ENCODE measurements at places on chromosomes 5 and 9.

DNA sequence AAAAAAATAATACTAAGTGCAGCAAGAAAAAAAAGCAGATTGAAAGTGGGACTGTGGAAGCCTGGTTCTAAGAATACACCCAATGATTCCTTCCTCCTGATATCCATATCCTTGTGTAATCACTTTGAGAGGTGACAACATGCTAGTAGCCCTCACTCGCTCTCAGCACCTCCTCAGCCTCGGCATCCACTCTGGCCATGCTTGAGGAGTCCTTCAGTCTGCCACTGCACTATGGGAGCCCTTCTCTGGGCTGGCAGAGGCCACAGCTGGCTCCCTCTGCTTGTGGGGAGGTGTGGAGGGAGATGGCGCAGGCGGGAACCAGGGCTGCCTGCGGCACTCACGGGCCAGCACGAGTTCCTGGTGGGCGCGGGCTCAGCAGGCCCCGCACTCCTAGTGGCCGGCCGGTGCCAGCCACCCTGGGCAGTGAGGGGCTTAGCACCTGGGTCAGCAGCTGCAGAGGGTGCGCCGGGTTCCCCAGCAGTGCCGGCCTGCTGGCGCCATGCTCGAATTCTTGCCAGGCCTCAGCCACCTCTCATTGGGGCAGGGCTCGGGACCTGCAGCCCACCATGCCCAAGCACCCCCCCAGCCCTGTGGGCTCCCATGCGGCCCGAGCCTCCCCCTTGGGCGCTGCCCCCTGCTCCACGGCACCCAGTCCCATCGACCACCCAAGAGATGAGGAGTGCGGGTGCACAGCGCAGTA, 24.5 kb upstream of the SELENOP start:
- DNase-seq, result no peak

- no peak for DNase-seq
Observed at GRCh38 chr5:158492841-158493242, 606.9 kb downstream of the EBF1 start.

- DNase-seq, result no peak
Observed at GRCh38 chr5:139755892-139756671, 39.5 kb upstream of the PSD2 start.

DNA sequence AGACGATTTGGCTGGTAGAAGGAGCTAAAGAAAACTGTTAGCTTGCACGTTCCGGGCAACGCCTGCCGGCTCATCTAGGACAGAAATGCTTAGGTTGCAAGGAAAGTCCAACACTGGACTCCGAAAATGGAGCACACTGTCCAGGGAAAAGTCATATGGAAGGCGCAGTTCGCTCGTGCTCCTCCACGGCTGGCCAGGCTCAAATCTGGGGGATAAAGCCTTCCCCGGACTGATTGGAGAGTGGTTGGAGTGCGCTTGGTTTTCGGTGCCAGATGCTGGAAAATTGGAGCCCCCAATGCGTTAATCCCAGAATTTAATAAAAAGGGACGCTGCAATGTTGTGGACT, 955 bp downstream of the CDH6 start:
- DNase-seq, result no peak

GRCh38 chr5:149419532-149419858, 40.4 kb upstream of the IL17B start:
- DNase-seq, result no peak

- no peak for DNase-seq
Observed at GRCh38 chr5:127621601-127622325, 27.1 kb upstream of the CTXN3 start.

DNA sequence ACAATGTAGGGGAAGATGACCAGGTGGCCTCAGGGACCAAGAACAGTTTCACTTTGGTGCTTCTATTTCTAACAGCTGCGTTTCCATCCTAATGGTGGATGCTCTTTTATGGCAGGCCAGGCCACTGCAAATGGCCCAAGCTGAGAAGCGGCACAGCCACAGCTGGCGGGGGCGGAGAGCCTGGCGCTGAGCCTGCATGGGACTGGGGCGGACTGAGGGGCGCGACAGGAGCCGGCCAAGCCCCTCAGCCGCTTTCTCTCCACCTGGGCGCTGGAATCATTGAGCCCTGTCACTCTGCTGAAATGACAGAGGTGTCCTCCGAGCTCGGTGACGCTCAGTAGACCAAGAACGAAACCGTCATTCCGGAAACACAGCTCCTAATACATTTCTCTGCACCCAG, 317.3 kb upstream of the PDE4D start:
- no peak for DNase-seq

DNA sequence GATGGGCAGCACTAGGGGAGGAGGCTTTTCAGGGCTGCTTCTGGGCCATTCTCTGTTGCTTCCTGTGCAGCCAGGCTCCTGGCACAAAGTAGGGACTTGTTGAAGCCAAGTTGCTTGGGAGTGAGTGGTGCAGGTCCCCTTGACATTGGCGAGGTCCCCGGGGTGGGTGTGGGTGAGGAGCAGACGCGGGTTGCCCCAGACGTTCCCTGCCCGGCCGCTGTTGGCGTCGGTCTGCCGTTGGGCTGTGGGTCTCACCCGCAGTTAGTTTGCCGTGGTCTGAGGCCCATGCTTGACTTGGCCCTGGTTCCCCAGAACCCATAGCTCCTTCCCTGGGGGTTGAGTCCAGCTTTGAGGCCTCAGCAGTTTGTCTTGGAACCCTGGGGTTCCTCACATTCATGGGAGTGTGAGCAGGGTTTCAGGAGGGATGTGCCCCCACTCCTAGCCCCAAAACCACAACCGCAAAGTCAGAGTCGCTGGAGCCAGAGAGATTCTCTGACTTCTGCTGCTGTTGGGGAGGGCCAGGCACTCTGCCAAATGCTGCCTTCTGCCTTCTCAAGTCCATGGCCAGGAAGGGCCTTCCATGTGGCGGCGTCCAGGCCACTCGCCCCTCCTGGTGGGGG, 77.5 kb downstream of the RXRA start:
- DNase-seq, result peak; percentile 48

DNA sequence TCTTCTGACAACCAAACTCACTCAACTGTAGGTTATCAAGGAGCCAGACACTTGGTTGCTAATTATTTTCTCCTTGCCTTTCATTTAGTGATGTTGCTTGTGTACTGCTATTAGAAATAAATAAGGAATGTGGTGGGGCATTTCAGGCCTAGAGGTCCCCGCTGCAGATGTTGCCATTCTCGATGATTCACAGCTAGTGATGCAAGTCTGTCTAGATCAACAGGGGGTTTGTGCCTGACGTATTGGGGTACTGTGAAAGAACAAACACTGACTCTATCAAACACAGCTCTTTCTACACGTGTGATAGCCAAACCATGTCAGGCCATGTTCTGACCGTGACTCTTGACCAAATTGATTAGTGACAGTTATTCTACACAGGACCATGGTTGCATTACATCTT, 144.7 kb downstream of the OSTF1 start:
- no peak for DNase-seq

GRCh38 chr5:60287174-60287771, 393.7 kb upstream of the PDE4D start:
- DNase-seq, result peak; percentile 8

- no peak for DNase-seq
Observed at GRCh38 chr9:26301659-26302058, 590.9 kb downstream of the CAAP1 start.

DNA sequence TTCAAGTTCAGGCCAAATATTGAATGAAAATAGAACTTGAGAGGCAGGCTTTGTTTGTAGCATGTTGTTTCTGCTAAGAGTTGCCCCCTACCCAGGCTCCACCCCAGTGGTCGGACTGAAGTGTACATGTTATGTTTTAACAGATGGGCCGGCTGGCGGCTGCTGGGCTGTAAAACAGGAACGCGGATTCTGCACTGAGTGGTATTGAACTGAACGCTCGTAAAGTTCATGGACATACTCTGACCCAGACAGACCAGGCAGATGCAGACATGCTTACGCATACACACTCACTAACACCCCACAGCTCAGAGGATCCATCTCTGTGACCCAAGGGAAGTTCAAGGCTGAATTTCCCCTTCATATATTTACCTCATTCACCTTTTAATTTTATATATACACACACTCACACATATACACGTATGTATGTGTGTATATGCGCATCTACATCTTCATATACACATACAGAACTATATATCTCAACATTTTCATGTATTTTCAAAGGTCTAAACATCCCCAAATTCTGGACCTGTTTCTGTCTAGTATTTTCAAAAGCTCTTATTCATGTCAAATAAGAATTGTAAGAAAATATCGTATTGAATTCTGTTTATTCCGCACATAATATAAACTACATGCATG, 1.4 kb downstream of the MARCHF3 start:
- DNase-seq, result no peak

DNA sequence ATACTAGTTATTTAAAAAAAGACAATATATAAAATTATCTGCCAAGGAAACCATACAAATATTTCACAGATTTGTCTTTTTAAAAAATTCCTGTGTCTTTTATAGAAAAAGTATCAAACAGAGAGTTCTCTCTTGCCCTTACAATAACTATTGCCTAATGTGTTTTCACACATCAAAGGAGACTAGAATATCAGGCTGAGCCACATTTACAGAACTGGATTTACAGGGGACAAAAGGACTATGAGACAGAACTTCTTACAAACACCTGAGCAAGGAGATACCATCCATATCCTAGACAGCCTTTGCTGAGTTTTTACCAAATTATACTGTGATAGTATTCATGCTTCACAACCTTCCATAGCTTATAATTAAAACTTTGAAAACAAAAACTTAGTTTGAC, 34.2 kb downstream of the TMEM245 start:
- DNase-seq, result no peak

GRCh38 chr9:135281791-135282737, 194.6 kb downstream of the OLFM1 start:
- no peak for DNase-seq

DNA sequence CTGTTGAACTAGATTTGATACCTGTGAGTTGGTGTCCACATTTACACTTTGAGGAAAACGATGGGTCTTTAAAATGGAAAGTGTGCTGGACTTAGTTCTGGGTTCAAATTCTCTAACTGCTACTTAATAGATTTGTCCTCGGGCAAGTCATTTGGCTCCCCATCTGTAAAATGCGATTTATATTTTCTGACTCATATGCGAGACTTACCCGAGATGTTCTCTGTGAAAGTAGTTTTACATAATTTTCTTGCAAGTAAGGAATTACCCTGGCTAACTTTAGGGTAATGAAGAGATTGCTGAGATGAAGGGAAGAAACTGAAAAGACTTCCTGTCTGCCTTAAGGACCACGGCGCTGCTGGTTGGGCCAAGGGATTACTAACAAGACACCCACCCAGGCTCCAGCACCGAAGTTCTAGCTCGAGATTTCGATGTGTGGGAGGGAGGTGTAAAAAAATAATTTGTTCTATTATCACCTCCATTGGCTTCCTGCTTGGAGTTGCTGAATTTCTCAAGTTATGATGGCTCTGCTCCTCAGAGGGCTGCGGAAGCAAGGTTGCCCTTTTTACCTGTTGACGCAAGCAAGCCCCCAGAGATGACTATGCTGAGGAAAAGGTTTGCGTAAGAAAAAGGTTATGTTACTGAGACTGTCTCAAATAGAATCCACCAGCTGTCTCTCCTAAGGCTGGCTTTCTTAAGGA, 24.1 kb downstream of the PCSK1 start:
- DNase-seq, result peak; percentile 46

DNA sequence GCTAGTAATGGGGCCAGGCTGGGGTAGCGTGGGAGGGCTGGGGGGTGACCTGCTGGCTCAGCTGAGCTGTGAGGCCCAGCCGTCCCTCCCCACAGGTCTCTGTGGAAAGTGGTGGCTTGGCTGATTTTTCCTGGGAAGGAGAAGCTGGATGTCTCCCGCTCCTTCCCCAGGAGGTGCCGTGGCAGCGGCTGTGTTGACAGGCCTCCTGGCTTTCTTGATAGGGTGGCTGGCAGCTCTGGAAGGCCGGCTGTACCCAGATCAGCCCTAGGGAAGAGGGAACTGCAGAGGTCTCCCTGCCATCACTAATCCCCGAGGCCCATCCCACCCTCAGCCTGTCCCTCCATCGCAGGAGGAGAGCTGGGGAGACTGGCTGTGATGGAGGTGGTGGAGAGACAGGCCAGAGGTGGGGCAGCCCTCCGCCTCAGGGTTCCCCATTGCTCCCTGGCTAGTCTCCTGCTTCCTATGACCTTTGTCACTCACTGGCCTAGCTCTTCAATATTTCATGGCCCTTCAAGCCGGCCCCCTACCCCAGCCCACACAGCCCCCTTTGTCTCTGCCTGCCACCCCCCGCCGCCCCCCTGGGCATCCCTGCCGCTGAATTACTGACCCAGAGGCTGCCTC, 6.8 kb downstream of the CXXC5 start:
- no peak for DNase-seq

GRCh38 chr5:57231607-57232006, 57.7 kb downstream of the GPBP1 start:
- DNase-seq, result no peak

- no peak for DNase-seq
Observed at GRCh38 chr9:111076519-111076918, 38.2 kb upstream of the LPAR1 start.

- DNase-seq, result no peak
Observed at GRCh38 chr9:76218117-76218885, 175.9 kb downstream of the RFK start.

- DNase-seq, result no peak
Observed at GRCh38 chr5:88288528-88289197, 20.0 kb upstream of the TMEM161B start.

- DNase-seq, result no peak
Observed at GRCh38 chr9:86470326-86470725, 116.1 kb upstream of the TUT7 start.

DNA sequence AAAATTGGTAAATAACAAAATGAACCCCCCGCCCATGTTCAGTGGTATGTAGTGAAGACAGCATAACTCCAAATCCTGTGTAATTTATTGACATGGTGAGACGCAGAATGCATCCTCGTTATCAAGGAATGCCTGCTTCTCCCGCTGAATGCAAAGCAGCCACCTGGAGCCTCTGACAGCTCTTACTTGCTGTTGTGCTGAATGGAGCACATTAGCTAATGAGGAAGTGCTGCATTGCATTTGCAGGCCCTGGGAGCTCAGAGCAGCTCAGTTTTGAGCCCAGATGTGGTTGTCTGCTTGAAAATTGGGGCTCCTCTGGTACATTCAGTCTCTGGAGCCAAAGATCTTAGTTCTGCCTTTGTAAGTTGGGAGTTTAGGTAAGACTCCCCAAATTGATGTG, 28.9 kb downstream of the PLAC8L1 start:
- no peak for DNase-seq

All from hippocampal formation (tissue), 2 donors.